ENCODE measurements at places on chromosomes 1 and 21. TPM values are rescaled to one million over a fixed set of nuclear protein-coding genes. Genes with fewer than 3 reads are reported as not detected.

The COL9A2 gene
- polyA plus RNA-seq: 94.4 TPM

The KRTAP19-3 gene
- polyA plus RNA-seq: not detected

The PRAMEF14 gene
- not detected for polyA plus RNA-seq

The LIPI gene
- not detected for polyA plus RNA-seq

The RGS8 gene
- polyA plus RNA-seq: 9.7 TPM

The TMEM82 gene
- polyA plus RNA-seq: not detected

The CD52 gene
- polyA plus RNA-seq: 3.6 TPM

The AMY1B gene
- not detected for polyA plus RNA-seq

The BNIPL gene
- polyA plus RNA-seq: 0.53 TPM

The LCE3E gene
- polyA plus RNA-seq: not detected

The GBP5 gene
- polyA plus RNA-seq: 0.17 TPM

The CSMD2 gene
- polyA plus RNA-seq: 7.8 TPM

The CD34 gene
- 29.1 TPM for polyA plus RNA-seq

The TDRD5 gene
- polyA plus RNA-seq: not detected

The PLA2G2D gene
- not detected for polyA plus RNA-seq

The SYDE2 gene
- polyA plus RNA-seq: 0.49 TPM

The EXTL2 gene
- polyA plus RNA-seq: 12.4 TPM

The SPATA1 gene
- polyA plus RNA-seq: not detected

The ADORA3 gene
- polyA plus RNA-seq: 4.2 TPM

The PCAT6 gene
- 14.5 TPM for polyA plus RNA-seq

The USH2A gene
- 0.17 TPM for polyA plus RNA-seq

The SH2D2A gene
- 0.36 TPM for polyA plus RNA-seq

The SLC16A1 gene
- 38.9 TPM for polyA plus RNA-seq

The RNF186 gene
- polyA plus RNA-seq: 0.98 TPM

The ADAMTSL4 gene
- 2.4 TPM for polyA plus RNA-seq

The HES3 gene
- not detected for polyA plus RNA-seq

The RCSD1 gene
- 2.5 TPM for polyA plus RNA-seq

The C1orf87 gene
- not detected for polyA plus RNA-seq

The IVL gene
- not detected for polyA plus RNA-seq

The OR2T11 gene
- not detected for polyA plus RNA-seq

The ATP6V1G3 gene
- polyA plus RNA-seq: not detected

The TMEM61 gene
- polyA plus RNA-seq: 11.7 TPM

The NEGR1 gene
- polyA plus RNA-seq: 11.2 TPM

All from brain (organoid and tissue), 16 donors.